Endothelial cell (in vitro differentiated cells): ENCODE measurements at places on chromosomes 2 and 18.
A peak's percentile ranks its signal among the peaks of the same experiment; 100 is the strongest.

DNA sequence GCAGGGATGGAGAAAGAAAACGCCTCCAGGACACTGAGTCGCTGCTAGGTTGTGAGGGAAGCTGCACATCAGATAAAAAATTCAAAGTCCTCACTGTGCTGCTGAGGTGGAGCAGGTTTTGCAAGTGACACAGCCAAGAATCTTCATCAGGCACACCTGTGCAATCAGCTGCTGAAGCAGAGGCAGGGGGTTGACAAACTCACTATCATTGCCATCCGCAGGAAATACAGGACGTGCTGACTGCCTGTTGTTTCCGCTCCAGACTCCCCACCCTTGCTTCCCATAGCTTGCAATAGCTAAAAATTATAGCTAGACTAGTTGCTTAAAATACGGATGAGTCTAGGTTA lies 147.8 kb upstream of the FHL2 start:
- DNase-seq, result no peak

- no peak for DNase-seq
Measured at GRCh38 chr2:241941691-241942301, 72.3 kb downstream of the RTP5 start.

DNA sequence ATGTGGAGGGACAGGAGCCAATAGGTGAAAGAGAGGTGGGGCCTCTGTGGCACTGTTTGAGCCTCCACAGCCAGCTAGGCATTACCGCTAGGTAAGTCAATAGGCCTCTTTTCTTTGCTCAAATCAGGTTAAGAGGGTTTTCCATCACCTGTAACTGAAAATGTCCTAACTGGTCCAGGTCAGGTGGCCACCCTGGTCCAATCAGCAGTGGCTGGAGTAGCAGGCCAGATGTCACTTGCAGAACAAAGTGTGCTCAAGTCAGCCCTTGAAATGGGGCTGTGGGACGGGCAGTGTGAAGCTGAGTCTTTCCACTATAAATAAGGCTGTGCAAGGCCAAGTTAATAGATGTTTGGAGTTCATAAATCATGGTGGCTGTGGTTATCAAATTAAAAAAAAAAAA lies 20.9 kb downstream of the FBXO36 start:
- no peak for DNase-seq

DNA sequence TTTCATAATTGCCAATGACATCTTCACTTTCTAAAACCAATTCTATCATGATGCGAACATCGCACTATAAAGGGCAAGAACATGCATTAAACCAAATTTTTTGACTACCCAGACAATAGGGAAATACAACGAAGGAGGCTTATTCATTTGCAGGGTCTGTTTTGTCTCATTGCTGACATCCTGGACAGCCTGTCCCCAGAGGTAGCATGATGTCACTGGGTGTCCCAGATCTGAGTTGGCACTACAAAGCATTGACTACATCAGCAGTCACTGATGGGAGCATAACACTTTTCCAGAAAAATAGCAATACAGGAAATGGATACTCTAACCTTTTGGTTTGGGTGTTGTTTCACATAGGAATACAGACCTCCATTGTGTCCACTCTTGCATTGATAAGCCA lies 180.3 kb downstream of the TMEM182 start:
- DNase-seq, result no peak

GRCh38 chr2:226791056-226791486 lies 8.5 kb downstream of the IRS1 start:
- DNase-seq, result peak; percentile 36

- DNase-seq, result no peak
Measured at GRCh38 chr2:43000242-43001054, 208.1 kb upstream of the HAAO start.

GRCh38 chr18:62556397-62556796 lies 33.6 kb downstream of the ZCCHC2 start:
- DNase-seq, result no peak

- no peak for DNase-seq
Measured at GRCh38 chr2:198273660-198274059, 469.3 kb downstream of the PLCL1 start.

- DNase-seq, result no peak
Measured at GRCh38 chr2:196376984-196377877, 205.9 kb upstream of the STK17B start.

DNA sequence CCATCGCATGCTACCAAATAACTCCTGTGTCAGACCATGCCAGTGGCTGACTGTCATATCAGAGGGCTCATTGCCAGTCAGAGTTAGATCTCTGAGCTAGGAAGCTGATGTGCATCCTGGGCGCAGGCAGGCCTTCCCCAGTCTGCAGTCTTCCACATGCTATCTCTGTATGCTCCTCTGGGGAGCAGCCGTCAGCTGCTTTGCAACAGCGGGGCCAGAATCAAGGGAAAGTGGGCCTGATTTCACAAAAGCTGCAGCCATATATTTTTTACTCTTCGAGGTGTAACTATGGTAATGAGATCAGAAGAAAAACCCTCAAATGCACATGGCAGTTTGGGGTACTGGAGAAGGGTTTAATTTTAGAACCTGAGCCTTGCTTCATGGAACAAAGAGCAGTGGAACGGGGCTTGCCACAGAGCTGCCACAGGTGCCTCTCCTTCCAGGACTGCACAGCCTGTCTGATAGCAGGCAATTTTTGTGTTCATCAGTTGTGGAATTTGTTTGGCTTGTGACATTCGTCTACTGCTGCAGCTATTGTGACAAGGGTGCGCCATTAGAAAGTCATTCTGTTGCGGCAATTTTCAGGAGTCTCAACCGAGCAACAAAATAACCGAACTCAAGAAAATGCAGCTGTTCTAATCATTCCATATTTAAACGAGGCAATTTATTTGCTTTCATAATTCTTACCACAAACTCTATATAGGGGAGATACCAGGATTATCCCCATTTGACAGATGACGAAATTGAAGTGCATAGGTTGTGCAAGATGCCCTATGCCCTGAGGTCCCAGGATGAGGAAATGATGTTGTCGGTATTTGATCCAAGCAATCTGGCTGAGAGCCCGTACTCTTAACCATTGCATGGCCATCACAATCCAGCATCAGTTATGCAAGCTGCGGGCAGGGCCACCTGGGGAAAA lies 109.6 kb upstream of the CYRIA start:
- peak; percentile 41 for DNase-seq

GRCh38 chr2:55000341-55000740 lies 49.9 kb downstream of the RTN4 start:
- no peak for DNase-seq

- no peak for DNase-seq
Measured at GRCh38 chr18:12336887-12337286, 28.8 kb downstream of the TUBB6 start.

DNA sequence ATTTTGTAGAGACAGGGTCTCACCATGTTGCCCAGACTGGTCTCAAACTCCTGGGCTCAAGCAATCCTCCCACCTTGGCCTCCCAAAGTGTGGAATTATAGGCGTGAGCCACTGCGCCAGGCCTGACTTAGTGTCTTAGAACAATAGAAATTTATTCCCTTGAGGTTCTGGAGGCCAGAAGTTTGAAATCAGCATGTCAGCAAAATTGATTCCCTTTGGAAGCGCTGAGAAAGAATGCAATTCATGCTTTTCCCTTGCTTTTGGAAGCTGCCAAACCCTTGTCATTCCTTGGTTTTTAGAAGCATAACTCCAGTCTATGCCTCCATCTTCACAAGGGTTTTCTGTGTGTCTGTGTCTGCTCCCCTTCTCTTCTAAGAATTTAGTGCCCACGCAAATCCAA lies 20.7 kb downstream of the ST8SIA3 start:
- no peak for DNase-seq

GRCh38 chr18:59024829-59025228 lies 114.9 kb upstream of the SEC11C start:
- no peak for DNase-seq

GRCh38 chr2:225033440-225034318 lies 8.6 kb downstream of the DOCK10 start:
- DNase-seq, result no peak

- no peak for DNase-seq
Measured at GRCh38 chr2:15584767-15585469, 6.8 kb upstream of the DDX1 start.
